Left colon (tissue), 2 donors: ENCODE measurements at places on chromosomes 7 and 10.

GRCh38 chr10:73998929-73999691 is 1.2 kb downstream of the VCL start:
- peak; percentile 78 for DNase-seq

- DNase-seq = peak; percentile 71
These were observed 1.2 kb downstream of the AGAP3 start for GRCh38 chr7:151087245-151088018.

- peak; percentile 37 for DNase-seq
These were observed 208.6 kb downstream of the ZNF365 start for GRCh38 chr10:62582804-62583208.

DNA sequence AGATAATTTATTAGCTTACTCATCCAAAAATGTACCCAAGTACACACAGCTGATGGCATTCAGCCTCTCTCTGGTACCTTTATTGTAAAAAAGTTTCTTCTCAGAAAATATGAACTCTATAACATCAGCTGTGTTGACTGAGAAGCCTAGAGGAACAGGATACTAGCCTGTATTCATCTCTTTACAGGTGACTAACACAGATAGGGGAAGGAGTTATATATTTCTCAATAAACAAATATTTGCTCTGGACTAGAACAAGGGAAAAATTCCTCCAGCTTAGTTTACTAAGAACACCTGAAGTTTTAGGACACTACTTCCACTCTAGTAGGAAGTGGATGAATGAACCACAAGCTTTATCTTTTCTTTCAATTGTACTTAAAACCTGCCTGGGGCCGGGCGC is 67.8 kb downstream of the ZNF248 start:
- DNase-seq = no peak

- DNase-seq = peak; percentile 40
These were observed 151.0 kb downstream of the CHN2 start for GRCh38 chr7:29345590-29345989.

DNA sequence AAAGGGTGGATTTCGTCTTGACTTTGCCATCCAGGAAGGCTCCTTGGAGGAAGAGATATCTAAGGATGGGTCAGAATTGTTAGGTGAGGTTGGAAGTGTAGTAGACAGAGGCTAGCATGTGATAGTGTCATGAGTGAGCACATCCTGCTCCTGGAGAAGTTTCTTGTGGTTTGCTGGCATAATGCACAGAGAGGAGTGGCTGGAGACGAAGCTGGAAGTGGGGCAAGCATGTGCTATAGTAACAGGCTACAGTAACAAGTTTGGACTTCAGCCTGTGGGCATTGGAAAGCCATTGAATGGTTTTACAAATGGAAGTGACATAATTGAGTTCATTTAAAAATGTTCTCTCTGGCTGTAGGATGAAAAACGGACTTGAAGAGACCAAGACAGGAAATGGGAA is 175.6 kb upstream of the VWC2 start:
- DNase-seq = no peak

DNA sequence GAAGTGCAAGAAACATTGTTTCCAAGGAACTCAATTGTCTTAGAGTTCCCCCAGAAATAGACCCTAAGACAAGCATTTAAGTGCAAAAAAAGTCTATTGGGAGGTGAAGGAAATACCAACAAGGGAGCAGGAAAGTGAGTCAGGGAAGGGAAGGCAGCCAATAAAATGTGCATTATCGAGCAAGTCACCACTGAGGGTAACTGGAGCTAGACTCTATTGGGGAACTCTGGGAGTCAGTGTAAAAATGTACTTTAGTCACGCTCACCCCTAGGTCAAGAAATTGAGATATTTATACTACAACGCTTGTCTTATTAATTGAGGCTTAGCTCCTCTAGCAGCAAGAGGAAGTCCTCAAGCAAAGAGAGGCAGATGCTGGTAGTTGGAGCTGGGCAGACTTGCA is 137.7 kb downstream of the RTKN2 start:
- no peak for DNase-seq

DNA sequence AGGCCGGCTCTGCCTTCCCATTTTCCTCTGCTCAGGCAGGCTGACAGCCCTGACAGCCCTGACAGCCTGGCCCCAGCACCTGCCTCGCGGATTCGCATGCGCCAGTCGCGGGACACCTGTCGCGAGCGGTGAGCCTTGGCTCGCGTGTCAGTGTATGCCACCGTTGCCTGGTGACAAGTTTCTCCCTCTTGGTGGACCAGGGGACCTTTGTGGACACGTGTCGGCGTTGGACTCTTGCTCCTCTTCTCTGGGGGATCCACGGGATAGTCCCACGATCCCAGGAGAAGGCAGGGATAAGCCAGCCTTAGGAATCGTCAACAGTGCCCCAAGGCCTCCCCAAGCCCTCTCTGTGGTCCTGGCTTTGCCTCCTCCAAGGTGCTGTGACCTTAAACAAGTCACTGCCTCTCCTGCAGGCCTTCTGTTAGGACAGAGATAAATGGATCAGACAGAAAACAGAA is 18.1 kb upstream of the ZNF273 start:
- no peak for DNase-seq

GRCh38 chr10:28256776-28257175 is 46.1 kb downstream of the MPP7 start:
- no peak for DNase-seq

DNA sequence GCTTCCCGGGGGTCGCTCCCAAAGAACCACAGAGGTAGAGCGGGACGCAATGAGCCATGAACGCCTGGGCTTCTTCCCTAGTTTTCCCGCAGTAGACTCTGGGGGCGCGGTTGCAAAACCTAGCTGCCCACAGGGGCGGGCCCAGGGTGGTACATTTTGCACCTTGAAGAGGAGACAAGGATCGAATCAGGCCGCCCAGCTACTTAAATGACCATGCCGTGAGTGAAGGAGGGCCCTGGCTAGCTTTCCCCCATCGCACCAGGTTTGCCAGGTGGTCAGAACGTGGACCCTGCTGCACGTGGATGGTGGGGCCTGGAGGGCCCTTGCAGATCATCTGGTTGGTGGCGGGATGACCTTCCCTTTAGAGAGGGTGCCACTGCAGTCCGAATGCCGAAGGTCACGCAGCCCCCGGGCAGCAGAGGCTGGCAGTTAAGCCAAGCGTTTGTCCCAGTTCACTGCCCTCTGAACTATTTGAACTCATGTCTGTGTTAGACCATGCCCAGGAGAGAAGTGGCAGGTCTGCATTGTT is 604 bp upstream of the SHTN1 start:
- no peak for DNase-seq

DNA sequence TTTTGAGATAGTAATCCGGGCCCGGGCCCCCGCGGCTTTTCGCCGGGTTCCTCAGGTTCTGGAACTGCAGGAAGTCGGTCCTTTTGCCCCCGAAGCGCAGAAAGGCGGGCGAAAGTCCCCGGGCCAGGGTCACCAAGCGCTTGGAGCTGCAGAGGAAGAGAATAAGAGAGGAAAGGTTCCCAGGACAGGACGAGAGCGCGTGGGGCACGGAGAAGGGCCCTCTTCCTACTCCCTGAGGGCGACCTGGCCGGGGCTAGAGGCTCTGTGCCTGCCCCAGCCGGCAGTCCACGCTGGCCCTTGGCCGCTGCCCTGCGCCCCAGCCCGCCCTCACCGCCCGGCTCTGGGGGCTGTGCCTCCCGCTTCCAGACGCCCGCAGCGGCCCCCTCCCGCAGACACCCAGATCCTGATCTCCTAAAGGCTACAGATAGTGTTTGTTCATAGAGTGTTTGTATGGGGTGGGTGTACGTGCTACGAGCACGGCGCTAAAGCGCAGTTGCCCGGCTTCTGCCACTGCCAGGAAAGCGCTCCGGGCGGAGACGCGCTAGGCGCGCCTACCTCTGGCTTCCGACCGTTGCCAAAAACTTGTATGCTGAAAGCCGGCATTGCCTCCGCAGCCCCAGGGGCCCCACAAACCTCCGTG is 3.2 kb downstream of the HPSE2 start:
- DNase-seq = peak; percentile 4

- DNase-seq = no peak
These were observed 646.9 kb downstream of the SORCS3 start for GRCh38 chr10:105288026-105288425.

- no peak for DNase-seq
These were observed 33.9 kb downstream of the TSPAN14 start for GRCh38 chr10:80487791-80488538.

DNA sequence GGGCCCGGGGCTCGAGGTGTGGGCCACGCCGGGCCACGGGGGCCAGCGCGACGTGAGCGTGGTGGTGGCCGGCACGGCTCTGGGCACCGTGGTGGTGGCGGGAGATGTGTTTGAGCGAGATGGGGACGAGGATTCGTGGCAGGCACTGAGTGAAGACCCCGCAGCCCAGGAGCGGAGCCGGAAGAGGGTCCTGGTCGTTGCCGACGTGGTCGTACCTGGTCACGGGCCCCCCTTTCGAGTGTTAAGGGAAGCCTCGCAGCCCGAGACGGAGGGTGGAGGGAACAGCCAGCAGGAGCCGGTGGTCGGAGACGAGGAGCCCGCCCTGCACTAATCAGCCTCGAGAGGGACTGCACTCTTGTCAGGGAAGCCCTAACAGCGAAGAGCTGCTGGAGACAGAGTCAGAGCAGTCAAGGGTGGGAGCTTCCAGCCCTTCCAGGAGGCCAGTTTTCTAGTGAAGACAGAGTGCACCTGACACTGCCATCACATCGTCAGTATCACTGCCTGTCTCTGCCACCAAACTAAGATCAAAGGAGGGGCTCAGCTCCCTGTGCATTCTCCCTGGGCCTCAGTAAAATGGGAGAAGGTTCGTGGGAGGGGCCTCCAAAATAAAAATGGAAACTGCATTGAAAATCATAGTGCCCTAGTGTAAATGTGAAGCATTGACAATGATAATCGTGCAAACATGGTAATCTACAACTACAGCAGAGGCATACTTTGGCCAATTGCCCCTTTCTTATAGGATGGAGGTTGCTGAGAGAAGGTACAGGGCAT is 1.3 kb downstream of the MBLAC1 start:
- peak; percentile 50 for DNase-seq

DNA sequence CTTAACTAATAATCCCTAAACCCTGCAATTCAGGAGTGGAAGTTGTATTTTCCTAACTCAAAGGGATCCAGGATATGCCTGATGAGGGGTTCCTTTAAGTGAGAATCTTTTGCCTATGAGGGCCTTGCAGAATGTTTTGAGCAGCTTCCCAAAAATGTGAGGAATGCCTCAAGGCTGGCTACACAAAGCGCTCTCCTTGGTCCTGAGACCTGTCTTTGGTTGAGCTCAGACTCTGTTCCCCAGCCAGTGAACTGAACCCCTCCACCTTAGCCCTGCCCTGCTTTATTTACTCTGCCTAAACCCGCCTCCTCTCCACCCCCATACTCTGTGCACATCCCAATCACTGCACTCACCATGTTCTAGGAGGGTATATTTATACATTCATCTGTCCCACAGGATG is 108.6 kb downstream of the NRCAM start:
- no peak for DNase-seq

DNA sequence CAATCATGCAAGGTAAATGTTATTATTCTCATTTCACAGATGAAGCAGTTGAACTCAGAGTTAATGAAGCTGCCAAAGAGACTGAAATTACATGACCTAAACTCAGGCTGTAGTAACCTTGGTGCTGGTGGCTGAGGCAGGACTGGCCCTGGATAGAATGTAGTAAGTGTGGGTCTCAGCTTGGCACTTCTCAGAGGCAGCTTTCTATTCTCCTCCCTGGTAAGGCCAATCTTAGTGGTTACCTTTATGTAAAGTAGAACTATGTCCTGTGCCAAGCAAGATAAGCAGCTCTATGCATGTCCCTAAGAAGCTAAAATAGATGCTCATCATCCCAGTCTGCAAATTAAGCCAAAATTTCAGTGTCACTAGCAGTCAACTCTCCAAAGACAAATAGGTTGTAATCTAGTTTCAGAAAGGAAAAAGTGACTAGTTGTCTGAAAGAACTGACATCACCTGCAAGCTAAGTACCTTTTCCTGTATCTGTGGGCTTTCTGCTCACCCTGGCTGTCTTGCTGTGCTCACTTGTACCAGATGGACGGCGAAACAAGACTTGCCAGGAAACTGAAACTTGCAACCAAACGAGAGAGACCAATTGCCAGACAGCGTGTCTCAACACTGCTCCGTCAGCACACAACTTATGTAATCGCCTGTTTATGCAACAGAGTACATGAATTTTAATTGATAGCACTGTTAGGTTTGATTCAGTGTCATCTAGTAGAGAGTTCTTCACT is 43.7 kb downstream of the CH25H start:
- DNase-seq = peak; percentile 34

GRCh38 chr10:110992006-110992800 is 72.8 kb downstream of the SHOC2 start:
- no peak for DNase-seq

DNA sequence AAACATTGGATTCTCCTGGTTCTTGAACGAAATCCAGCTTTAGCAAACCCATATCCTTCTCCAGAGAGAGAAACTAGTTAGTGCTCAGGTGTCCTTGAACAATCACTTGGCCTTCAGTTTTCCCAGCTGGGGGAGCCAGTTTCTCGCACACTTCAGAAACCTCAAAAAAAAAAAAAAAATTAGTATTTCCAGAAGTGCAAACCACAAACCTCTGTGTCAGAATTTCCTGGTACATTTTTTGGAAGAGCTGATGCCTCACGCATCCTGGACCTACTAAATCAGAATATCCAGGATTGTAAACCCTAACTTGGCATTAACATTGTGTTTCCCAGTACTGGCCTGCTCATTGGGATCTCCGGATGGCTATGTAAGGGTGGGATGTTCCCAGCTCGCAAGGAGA is 143.4 kb upstream of the EGR2 start:
- DNase-seq = no peak

GRCh38 chr10:120684226-120684625 is 166.9 kb upstream of the WDR11 start:
- no peak for DNase-seq

GRCh38 chr7:14850039-14850438 is 52.5 kb downstream of the DGKB start:
- DNase-seq = no peak

DNA sequence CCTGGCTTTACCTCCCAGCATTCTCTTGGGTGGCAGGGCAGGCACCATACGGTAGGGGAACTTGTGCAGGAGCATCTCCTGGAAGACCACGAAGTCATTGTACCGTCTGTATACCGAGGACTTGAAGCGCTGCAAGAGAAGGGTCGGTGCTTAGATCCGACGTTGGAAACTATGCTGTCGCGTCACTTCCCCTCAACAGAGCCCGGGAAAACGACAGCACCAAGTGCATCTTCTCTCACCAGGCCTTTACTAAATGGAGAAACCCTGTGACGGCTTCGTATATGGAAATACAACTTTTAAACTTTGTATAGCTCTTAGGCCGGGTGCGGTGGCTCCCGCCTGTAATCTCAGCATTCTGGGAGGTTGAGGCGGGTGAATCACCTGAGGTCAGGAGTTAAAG is 33.1 kb downstream of the NUDT1 start:
- no peak for DNase-seq

GRCh38 chr10:34047389-34047788 is 712.9 kb upstream of the NRP1 start:
- DNase-seq = no peak

DNA sequence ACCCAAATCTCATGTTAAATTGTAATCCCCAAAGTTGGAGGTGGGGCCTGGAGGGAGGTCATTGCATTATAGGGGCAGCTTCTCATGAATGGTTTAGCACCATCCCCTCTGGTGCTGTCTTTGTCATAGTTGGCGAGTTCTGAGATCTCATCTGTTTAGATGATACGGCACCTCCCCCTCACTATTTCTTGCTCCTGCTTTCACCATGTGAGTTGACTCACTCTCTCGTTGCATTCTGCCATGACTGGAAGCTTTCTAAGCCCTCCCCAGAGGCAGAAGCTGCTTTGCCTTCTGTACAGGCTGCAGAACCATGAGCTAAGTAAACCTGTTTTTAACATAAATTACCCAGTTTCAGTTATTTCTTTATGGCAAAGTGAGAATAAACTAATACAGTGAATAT is 18.9 kb upstream of the ZNF138 start:
- no peak for DNase-seq

- DNase-seq = no peak
These were observed 38.0 kb downstream of the CD36 start for GRCh38 chr7:80676404-80676803.
